ENCODE measurements at places on chromosomes 2 and 18. TPM values are rescaled to one million over a fixed set of nuclear protein-coding genes. Genes with fewer than 3 reads are reported as not detected.

The TSPYL6 gene
- total RNA-seq = not detected

The OXER1 gene
- total RNA-seq = not detected

The ATG16L1 gene
- 34.0 TPM for total RNA-seq

The KCNJ13 gene
- total RNA-seq = not detected

The PSMD14 gene
- total RNA-seq = 60.1 TPM

Data from smooth muscle cell of the pulmonary artery (primary cell).